ENCODE measurements at places on chromosomes 1 and 21.

GRCh38 chr1:174448531-174448883 is 743 bp downstream of the GPR52 start:
- DNase-seq: no peak

GRCh38 chr21:46428286-46428685 is 30.4 kb upstream of the DIP2A start:
- no peak for DNase-seq

GRCh38 chr1:13560541-13560940 is 23.1 kb upstream of the PDPN start:
- DNase-seq: no peak

- DNase-seq: no peak
Measured at GRCh38 chr1:235902677-235903542, 36.2 kb upstream of the LYST start.

DNA sequence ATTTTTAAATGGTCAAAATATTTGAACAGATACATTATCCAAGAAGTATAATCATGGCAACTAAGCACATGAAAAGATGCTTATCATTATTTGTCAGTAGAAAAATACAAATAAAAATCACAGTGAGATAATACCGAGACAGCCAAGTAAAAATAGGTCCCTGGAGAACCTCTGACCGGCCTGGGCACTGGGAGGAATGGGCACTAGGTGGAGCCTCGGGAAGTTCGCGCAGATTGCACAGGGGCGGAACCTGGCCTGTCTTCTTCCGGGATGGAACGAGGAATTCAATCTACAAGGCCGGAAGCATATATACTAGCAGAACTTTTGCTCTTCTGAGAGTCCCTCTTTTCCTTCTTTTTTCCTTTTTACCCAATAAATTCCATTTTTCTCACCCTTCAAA is 148.5 kb upstream of the CHRM3 start:
- no peak for DNase-seq

GRCh38 chr21:45294509-45295291 is 7.0 kb upstream of the POFUT2 start:
- DNase-seq: no peak

DNA sequence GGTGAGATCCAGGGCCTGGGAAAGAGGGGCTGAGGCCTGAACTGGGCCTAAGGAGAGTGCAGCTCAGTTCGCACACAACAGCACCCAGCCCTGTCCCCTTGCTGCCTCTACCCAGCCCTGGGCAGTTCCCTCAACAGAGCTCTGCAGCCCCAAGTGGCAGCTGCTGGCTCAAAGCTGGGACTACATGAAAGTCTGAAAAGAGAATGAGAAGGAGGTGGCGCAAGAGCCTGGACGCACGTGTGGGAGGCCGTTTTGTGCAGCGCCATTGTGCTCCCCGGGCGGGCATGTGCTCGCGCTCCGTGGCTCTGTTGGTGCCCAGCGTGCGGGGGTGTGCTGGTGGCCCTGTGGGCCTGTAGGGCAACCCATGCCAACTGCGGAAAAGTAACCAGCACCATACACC is 10.3 kb downstream of the GPR37L1 start:
- no peak for DNase-seq

Data from hematopoietic multipotent progenitor cell treated with erythropoietin and hydrocortisone succinate and interleukin-3 and kit ligand, for 15 days (in vitro differentiated cells).